Activated T-cell treated with anti-CD3 and anti-CD28 coated beads, Interleukin-2, amount 50 U/mL, for 1 hour (primary cell): ENCODE measurements at places on chromosomes 12 and 14.

- no peak for DNase-seq
Observed at GRCh38 chr12:6288235-6288634, 22.2 kb upstream of the PLEKHG6 start.

GRCh38 chr14:60514741-60515491 lies 6.0 kb downstream of the SIX6 start:
- DNase-seq: no peak

- DNase-seq: no peak
Observed at GRCh38 chr14:53496668-53497067, 343.5 kb upstream of the DDHD1 start.

- no peak for DNase-seq
Observed at GRCh38 chr14:22634233-22634900, 9.8 kb downstream of the OR6J1 start.

DNA sequence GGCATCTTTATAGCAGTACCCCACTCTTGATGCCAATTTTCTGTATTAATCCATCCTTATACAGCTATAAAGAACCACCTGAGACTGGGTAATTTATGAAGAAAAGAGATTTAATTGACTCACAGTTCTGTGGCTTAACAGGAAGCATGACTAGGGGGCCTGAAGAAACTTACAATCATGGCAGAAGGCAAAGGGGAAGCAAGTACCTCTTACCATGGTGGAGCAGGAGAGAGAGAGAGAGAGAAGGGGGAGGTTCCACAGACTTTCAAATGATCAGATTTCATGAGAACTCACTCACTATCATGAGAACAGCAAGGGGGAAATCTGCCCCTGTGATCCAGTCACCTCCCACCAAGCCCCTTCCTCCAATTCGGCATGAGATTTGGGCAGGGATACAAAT lies 84.4 kb downstream of the SLC24A4 start:
- DNase-seq: no peak

GRCh38 chr14:58643366-58643765 lies 5.6 kb downstream of the DACT1 start:
- no peak for DNase-seq

- no peak for DNase-seq
Observed at GRCh38 chr14:69090187-69090789, 62.6 kb downstream of the DCAF5 start.

DNA sequence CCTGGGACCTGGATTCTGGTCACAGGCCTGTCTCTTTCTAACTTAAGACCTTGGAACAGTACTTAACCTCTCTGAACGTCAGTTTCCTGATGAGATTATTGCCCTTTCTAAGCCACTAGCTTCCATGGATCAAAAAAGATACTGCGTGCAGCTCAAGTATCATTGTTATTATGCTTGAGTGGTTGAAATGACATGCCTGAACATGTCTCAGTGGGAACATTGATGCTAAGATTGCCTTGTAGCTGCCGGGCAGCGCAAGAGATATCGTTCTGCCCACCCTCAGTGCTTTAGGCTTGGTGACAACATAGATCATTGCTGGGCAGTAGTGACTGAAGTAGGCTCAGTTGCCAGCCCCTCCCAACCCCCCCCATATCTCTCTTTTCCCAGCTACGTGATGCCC lies 131.9 kb downstream of the SMOC1 start:
- no peak for DNase-seq

DNA sequence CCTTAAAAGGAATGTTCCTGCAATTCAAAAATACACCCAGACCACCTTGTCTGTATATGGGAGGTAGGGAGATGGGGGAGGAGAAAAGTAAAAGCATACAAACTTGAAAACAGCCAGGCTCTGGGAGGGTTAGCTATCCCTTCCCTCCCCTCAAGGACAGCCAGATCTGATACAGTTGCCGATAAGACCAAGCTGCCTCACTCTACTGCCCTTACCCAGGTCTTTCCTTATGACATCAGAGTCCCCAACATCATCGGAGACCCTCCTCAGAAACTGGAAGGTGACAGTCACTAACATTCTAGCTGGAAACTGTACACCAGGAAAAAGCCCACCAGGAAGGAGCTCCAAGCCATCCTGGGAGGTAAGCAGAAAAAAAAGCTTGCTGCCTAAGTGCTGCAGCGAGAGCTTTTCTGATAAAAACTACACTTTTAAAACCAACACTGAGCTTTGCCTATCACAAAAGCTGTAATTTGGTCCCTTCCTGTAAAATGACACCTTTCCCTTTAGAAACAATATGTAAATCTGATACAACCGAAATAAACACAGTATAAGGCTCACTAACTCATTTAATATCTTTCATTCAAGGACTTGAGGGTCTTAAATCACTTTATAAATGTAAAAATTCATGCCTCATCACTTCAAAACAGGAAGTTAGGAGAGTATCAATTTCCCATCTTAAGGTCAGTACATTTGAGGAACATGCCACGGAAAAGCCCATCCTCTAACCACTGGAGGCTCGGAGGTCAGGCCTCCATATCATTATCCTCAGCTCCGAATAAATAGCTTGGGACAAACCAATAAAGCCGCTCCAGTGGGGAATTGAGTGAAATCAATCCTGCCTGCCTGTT lies 20.4 kb upstream of the PLEKHH1 start:
- no peak for DNase-seq
